ENCODE measurements at places on chromosomes 13 and 19.

- DNase-seq, result no peak
These were observed 5.9 kb downstream of the STARD13 start for GRCh38 chr13:33279414-33280278.

GRCh38 chr13:20381401-20381800, 144.3 kb downstream of the CRYL1 start:
- no peak for DNase-seq

- DNase-seq, result no peak
These were observed 21.2 kb upstream of the OBI1 start for GRCh38 chr13:78680115-78680561.

DNA sequence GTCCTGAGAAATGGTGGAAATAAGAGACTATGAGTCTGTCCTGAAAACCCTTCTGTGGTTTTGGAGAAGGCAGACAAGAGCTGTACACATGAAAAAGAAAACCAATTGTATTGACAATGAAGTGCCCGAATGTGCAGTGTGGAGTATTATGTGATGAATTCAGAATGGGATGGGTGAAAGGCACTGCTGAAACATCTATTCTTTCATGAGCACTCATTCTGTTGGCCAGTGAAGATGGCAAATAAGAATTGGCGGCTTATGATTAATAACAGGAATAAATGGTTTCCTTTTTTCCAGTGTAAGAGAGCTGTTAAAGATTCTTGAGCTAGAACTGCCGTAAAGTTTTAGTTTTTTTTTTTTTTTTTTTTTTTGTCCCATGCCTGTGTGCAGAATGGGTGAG, 5.7 kb downstream of the POLR1D start:
- DNase-seq, result no peak

GRCh38 chr19:17951157-17951989, 15.5 kb upstream of the KCNN1 start:
- no peak for DNase-seq

DNA sequence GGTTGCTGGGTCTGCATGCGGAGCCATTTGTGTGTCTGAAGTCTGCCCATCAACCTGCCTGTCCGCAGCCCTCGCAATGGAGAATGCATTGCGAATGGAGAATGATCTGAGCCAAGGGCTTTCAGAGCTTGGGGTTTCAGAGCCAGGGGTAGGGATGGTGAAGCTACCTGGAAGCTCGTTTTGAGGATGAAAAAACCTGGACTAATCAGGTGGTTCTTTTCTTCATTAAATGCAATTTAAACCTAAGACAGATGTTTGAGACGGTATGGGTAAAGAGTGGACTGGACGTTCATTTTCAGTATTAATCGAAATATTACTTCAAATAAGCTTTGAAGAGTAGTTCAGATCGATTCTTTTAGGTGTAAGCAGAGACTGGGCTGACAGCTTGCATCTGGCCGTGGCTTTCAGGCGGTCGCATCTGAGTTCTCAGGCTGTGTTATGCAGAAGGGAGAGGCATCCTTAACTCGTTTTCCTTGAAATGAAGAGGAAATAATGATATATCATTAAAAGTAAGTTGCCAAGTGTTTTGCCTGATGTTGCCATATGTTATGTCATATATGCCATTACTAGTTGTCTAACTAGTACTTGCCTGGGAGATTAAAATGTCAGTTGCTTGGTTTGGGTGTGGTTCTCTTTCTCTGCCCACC, 801 bp downstream of the MCF2L start:
- no peak for DNase-seq

- DNase-seq, result peak; percentile 87
These were observed 44.4 kb upstream of the C1QTNF9 start for GRCh38 chr13:24264976-24265375.

- peak; percentile 45 for DNase-seq
These were observed 8.1 kb upstream of the ADGRE2 start for GRCh38 chr19:14786421-14786851.

DNA sequence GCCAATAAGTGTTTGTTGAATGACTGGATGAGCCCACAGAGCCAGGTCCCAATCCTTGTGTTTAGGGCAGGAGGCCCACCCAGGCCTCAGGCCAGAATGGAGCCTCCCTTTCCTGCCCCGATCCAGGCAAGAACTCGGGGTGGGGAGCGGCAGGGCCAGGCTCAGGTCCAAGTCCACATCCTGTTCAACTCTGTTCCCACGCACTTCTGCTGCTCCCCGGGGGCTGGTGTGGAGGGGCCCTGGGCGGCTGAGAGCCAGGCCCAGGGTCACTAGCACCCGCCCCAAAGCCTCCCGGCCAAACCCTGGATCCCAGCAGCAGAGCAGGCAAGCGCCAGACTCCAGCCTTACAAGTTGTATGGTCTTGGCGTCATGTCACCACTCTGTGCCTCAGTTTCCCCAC, 8.0 kb downstream of the ANGPTL8 start:
- no peak for DNase-seq

- no peak for DNase-seq
These were observed 114.0 kb upstream of the KL start for GRCh38 chr13:32902029-32902780.

DNA sequence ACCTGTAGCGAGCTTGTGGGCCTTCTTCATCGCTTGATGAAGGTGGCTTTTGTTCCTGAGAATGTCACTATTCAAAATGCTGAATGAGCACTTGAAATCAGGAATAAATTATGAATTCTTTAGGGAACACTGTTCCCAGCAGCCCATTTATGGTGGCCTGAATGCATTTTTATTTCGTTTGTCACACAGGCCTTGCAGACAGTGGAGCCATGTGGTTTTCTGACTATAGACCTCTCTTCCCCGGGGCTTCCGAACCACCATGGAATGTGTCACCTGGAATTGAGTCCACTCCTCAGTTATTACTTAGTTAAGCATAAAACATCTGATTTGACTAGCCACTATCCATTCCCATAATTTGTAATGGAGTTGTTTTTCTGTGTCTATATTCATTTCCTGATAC, 396.9 kb downstream of the IRS2 start:
- DNase-seq, result no peak

DNA sequence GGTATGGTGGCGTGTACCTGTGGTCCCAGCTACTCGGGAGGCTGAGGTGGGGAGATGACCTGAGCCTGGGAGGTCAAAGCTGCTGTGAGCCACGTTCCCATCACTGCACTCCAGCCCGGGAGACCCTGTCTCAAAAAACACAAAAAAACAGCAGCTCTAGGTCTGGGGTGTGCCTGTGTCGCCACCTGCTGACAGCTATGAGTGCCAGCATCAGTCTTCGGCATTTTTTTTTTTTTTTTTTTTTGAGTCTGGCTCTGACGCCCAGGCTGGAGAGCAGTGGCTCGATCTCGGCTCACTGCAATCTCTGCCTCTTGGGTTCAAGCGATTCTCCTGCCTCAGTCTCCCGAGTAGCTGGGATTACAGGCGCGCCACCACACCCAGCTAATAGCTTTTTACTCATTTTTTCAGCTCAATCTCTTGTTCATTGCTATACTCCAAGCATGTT, 10.1 kb downstream of the AP2S1 start:
- peak; percentile 50 for DNase-seq

DNA sequence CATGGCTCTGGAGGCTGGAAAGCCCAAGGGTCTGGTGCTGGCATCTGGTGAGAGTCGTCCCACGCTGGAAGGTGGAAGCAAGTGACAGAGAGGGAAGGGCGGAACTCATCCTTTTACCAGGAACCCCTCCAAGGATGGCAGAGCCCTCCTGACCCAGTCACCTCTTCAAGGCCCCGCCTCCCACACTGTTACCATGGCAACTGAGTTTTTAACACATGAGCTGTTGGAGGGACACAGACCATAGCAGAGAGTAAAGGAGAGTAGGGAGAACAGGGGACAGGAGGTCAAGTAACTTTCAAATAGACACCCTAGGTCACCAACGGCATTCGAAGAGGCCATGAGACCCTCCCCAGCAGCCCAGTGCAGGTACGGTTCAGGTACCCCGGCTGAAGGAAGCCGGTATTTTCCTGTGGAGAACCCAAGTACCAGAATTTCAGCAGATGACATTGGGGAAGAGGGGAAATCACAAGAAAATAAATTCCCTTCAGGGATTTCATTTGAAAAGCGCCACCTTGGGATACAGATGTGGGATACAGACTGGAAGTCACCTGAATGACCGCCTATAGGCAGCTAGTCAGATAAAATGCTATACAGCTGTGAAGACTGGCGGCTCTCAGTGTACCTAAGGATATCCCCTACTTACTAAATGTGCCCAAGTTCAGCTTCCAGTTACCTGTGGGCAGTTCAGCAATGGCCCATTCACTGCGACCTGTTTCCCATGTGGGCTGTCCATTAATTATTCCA, 8.0 kb downstream of the IL17D start:
- DNase-seq, result no peak

DNA sequence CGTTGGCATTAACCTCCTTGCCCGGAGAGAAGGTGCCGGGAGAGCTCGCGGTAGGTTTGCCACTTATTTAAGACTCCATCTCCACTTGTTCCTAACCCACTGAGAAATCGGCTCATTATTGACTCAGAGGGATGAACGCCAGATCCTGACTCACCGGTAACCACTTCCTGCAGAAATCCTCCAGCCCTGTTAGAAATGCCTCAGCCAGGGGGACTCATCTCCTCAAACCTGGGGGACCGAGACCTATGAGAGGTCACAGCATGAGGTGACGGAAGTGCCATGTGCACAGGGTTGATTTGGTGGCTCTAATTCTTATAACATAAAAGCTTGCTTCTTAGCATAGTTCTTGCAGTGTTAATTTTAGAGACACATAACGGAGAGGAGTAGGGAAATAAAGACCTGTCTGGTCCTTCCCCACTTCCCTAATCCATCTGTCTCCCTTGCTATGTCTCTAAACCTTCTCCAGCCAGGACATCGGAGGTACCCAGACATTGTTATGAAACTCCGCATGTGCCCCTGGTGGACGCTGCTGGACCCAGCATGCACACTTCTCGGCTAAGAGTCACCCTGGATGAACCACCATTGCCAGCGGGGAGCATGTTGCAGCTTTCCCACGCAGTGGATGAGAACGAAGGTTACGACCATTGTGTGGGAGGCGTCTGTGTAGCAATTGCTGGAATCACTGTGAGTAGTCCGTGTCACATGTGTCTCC, 158.9 kb downstream of the EFNB2 start:
- DNase-seq, result peak; percentile 12

DNA sequence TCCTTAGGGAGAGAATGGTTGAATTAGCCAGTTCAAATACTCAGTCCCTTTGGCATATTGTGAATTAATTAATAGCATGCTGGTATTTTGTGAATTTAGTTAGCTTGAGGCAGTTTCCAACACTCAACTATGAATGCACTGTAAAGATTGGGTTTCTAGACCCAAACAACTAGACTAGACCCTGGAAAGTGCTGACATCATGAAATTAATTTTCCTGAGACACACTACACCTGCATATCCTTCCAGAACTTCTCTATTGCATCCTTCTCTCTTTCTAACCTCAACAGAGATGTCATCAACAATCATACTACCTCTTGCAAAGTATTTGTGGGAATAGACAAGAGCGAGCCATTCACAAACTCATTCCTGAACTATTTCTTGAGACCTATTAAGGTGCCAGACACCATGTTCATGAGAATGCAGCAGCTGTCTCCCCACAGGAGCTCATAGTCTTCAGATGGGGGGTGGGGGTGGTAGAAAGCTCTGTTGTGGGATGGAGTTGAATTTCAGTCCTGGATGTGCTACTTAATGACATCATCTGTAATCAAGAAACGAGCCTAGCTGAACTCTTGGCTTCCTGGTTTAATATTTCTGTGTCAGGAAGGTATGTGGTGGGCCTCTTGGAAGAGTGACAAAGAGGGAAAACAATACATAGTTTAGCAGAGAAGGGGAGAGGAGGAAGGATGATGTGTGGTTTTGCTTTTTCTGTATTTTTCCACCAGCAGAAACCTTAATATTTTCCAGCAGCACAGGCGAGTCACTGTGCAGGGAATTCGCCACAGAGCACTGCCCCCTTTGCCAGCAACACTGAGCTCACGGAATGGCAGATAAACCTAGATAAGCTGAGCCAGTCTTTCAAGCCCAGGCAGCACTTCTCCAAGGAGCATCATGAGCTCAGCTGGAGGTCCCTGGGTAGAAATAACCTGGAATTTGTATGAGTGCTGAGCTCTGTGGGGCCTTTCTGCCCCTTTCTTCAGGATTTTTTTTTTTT, 53.1 kb upstream of the CYSLTR2 start:
- no peak for DNase-seq

- no peak for DNase-seq
These were observed 416.5 kb downstream of the EFNB2 start for GRCh38 chr13:106118996-106119395.

DNA sequence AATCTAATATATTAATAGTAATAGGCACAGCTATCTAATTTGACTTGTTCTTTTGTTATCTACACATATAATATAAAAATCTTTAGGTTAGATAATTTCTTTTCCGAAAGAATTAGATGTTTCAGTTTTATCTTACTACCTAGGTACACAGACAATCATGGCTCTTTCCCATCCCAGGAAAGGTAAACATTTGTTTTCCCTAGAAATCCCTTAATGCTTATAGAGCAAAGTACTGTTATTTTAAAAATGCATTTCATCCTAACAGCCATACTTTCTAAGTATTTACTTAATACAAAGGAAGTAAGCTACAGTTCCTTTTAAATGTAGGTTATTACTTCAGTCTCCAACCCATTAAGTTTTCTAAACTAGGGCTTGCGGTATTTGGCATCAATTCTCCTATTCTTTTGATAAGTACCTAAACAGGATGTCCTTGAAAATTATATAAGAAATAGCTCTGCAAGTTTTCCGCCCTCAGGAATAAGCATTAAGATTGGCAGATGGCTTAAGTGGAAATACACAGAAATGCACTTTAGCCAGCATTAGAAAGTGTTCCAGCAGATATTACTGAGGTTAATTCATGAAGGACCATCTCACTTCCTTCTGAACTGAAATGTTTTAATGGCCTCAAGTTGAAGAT, 616.2 kb upstream of the SPRY2 start:
- DNase-seq, result no peak

DNA sequence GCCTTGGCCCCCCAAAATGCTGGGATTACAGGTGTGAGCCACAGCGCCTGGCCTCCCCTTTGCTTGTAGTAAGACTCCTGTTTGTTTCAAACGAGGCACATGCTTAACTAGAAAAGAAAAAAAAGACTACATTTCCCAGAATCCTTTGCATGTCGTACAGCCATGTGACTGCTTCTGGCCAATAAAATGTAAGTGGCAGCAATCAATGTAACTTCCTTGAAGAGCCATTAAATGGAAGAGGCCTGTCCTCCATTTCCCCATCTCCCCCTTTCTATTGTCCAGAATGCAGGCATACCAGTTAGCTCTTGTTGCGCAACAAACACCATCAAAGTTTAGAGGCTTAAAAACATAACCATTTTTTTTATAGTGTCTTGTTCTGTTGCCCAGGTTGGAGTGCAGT, 10.4 kb upstream of the GPR32 start:
- no peak for DNase-seq

GRCh38 chr19:47122359-47123335, 8.0 kb upstream of the SAE1 start:
- no peak for DNase-seq

GRCh38 chr13:46088821-46089562, 15.8 kb downstream of the CPB2 start:
- DNase-seq, result no peak

All from activated T-cell treated with anti-CD3 and anti-CD28 coated beads, Interleukin-2, amount 50 U/mL, for 72 hours (primary cell).